Stimulated activated CD8-positive, alpha-beta memory T cell treated with anti-CD3 and anti-CD28 coated beads, Interleukin-4, amount 100 ng/mL, for 24 hours (primary cell): ENCODE measurements at places on chromosomes 3 and 15.
A peak's percentile ranks its signal among the peaks of the same experiment; 100 is the strongest.

- DNase-seq = no peak
Observed at GRCh38 chr3:8482960-8483665, 18.5 kb upstream of the LMCD1 start.

GRCh38 chr15:69668039-69668705 lies 215.6 kb downstream of the RPLP1 start:
- no peak for DNase-seq

GRCh38 chr3:127038466-127038865 lies 55.6 kb downstream of the PLXNA1 start:
- DNase-seq = no peak

GRCh38 chr15:47333734-47334133 lies 383.6 kb upstream of the SEMA6D start:
- no peak for DNase-seq

GRCh38 chr3:54653456-54654195 lies 274.2 kb downstream of the LRTM1 start:
- no peak for DNase-seq

DNA sequence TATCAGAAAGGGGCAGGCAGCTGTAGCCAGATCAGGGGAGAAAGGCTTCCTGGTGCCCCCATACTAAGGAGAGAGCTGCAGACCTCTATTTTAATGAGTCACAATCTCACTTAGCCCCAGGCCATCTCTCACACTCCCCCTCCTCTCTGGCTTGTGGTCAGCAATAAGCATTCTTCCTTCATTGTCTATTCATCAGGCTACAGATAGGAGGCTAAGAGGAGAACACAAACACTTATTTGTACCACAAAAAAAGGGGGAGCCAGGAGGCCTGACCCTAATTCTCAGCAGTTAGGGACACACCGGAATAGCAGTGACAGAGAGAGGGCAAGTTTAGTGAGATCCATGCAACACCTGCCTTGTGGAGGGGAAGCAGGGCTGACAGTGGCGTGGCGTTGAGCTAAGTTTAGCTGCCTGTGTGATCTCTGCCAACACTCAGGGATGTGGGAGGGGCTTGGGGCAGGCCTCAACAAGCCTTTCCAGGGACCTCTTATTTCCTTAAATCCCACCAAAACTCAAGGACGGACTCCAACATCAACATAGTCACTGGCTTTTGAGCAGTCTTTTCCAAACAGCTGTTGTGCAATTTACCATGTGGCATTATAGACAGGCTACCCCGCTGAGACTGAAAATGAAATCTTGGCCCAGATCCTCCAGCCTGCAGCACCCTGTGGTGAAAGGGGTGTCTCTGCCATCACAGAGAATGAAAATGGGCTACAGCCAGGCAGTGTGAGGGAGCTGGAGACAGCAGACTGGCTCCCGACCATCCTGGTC lies 191.9 kb upstream of the TSC22D2 start:
- no peak for DNase-seq

GRCh38 chr3:42247576-42248027 lies 18.4 kb downstream of the CCK start:
- peak; percentile 33 for DNase-seq

DNA sequence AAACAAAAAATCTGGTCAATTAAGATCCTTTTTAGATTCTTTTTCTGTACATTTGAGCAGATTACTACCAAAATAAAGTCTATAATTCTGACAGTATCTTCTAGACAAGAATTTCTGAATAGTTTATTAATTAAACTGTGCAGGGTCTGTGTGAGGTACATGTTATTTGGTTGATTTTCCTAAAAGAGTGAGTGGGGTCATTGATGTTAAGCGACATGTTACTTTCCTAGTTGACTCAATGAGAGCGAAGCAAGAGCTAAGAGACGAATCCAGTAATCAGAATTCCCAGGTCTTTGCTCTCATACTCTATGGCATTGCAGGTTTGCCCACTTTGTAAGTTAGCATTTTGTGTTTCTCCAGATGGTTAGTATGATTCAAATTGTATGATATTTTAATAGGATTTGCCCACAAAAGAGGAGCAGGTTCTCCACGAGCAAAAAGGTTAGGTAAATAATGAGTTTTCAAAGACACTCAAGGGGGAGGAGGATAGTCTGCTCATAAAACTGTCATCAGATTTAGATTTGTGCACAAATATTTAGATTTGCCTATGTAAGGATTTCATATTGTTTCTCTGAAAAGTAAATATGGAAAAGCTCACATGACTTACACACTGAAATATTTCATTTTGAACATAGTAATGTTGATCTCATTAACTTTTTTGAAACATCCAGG lies 217.2 kb upstream of the CGNL1 start:
- no peak for DNase-seq

- DNase-seq = no peak
Observed at GRCh38 chr15:101012326-101013200, 93.4 kb downstream of the LRRK1 start.

- no peak for DNase-seq
Observed at GRCh38 chr3:108175352-108175751, 46.9 kb downstream of the IFT57 start.

DNA sequence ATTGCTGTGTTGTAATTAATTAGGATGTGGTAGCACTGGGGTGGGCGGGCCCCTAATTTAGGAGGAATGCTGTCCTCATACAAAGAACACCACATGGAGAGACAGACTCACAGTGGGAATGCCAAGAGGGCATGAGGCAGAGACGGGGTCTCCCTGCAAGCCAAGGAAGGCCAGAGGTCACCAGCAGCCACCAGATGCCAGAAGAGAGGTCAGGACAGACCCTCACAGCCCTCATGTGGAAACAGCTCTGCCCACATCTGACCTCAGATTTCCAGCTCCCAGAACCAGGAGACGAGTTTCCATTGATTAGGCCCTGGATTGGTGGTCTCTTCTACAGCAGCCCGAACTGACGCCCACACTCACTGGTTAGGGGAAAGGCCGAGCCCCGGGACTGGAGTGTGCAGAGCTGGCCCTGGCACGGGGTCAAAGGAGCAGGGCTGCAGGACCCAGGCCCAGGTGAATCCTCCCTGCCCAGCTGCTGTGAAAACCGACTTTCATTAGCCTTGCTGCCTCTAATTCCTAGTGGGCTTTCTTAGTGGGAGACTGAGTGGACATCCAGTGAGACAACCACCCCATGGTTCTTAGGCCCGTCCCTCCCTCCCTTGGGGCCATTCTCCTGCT lies 43.0 kb upstream of the SLC41A3 start:
- DNase-seq = no peak

- no peak for DNase-seq
Observed at GRCh38 chr3:49788056-49788455, 1.7 kb upstream of the IP6K1 start.

- DNase-seq = peak; percentile 4
Observed at GRCh38 chr3:149352556-149352955, 19.1 kb upstream of the TM4SF18 start.

GRCh38 chr3:43389388-43390254 lies 103.3 kb downstream of the SNRK start:
- DNase-seq = peak; percentile 40

- DNase-seq = no peak
Observed at GRCh38 chr15:29170521-29170920, 99.1 kb downstream of the NSMCE3 start.

- no peak for DNase-seq
Observed at GRCh38 chr15:57969355-57969754, 96.2 kb downstream of the ALDH1A2 start.

- no peak for DNase-seq
Observed at GRCh38 chr15:39139431-39140059, 441.3 kb upstream of the THBS1 start.

DNA sequence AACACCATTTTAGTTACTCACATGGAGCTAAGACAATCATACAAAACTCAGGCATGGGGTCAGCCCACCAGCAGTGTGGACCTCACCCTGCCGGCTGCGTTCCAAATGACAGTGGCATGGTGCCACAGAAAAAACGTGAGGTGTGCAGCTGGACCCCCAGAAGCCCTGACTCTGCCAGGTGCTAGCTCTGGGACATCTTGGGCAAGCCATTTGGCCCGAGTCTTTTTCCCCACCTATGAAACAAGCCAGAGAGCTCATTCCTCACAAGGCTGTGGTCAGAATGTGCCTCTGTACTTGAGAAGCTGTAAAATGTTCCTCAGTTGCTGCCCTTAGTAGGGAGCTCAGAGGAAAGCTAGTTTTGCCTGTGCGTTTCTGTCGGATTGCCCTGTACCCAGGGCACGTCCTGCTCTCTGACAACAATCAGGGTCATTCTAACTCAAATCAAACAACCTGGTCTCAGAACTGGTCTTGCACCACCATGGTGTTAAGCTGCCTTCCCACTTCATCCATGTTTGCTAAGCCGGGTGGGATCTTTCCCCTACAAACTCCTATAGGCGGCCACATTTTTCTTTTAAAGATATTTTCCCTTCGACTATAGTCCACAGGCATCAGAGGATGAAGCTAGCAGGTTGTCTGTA lies 44.9 kb downstream of the LIPC start:
- DNase-seq = no peak

- DNase-seq = no peak
Observed at GRCh38 chr3:123628996-123629746, 44.3 kb upstream of the HACD2 start.

DNA sequence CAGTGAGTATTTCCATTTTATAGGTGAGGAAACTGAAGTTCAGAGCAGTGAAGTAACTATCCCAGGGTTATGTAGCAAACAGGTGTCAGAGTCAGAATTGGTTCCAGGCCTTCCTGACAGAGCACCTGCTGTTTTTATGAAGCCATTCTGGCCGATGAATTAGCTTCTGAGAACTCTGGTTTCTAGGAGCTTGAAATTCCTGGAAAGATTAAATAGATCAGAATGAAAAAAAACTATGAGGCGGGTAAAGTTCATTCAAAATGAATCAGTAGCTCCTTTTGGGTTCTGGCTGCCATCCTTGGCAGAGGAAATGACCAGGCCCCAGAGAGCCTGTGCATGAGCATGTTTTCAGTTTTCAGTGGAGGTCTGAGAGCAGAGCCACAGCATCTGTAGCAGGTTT lies 59.3 kb upstream of the CFAP161 start:
- DNase-seq = no peak

DNA sequence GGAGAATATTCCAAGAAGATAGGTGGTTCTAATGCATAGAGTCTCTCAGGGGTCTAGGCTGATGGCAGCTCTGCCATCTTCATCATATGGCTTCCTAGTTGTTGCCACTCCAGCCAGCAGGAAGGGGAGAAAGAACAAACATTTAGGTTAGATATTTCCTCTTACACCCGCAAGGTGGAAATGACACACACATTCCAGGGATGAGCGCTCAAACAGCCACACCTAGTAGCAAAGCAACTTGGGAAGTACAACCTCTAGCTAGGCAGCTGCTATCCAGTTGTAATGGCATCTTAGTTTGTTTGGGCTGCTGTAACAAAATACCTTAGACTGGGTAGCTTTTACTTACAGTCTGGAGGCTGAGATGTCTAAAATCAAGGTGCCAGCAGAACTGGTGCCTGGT lies 51.9 kb upstream of the ADAMTSL3 start:
- no peak for DNase-seq

- DNase-seq = no peak
Observed at GRCh38 chr3:77606372-77606771, 566.5 kb downstream of the ROBO2 start.

DNA sequence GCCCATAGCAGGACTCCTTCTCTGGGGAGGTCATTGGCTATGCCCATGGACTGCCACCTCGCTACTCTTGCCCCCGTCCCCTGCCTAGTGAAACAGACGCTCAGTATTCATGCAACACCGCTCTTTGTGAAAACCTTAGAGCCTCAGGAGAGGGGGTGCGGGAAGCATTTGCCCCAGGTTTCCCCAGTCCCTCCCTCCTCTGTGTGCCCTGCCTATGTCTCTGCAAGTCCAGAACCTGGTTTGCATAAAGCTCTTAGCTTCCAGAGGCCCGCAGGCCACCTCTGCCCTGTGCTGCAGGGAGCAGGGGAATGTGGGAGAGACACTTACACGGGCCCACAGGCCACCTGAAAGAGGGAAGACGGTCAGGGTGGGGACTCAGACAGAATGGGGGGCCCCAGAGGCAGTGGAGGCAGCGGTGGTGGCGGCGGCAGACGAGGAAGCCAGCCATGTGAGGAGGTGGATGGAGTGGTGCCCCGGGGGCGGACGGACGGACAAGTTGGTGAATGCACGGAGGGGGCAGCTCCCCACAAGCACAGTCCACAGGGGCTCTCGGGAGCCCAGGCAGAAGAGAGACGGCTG lies 33.8 kb upstream of the CTSH start:
- DNase-seq = no peak

DNA sequence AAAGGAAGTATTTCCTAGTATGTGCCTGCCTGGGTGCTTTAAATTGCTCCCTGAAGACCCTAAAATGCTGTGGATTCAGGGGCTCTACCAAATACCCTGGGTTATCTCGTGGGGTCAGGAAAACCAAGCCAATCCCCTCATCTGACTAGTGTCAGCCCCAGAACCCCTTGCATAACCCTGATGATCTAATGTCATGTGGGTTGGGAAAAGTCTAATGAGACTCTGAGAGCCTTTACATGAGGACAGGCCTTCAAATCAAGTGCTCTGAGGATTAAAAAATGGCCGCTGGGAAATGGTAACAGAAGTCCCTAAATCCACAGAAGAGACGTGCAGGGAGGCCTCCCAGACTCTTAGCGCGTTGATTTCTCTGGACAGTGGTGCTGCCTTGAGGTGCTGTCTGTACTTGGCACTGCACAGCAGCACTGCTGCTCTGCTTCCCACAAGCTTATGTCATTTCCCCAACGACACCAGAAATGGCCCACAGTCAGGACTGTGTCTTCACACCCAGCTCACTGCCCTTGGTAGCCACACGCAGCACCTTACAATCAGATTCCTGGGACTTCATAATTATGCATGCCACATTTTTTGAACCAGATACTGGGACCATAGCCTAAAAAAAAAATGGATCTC lies 16.6 kb downstream of the EIF4E3 start:
- no peak for DNase-seq

GRCh38 chr3:44030285-44030684 lies 211.4 kb upstream of the TOPAZ1 start:
- DNase-seq = no peak

DNA sequence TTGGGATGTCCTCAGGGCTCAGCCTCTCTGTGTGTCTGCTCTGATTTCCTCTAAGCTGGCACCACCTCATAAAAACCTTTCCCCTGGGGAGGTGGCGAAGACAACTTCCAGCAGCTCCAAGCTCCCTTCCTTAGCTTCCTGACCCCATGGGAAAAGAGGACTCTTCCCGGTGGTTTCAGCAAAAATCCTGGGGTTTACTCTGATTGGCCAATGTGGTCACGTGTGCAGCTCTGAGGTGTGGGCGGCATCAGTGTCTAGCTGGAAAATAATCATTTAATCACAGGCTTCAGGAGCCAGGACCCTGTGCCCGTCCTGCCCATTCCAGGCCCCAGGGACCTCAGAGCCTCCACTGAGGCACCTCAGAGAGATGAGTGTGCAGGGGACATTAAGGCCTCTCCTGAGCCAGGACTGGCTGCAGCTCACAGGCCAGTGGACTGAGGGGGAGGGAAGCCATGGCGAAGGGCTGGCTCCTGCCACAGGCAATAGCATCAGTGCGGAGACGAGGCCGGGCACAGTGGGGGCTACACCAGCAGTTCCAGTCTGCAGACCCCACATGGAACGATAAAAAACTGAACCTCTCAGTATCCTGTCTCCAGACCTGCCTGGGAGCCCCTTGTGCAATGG lies 104.1 kb downstream of the TPRA1 start:
- DNase-seq = no peak

GRCh38 chr3:121707531-121708273 lies 41.8 kb downstream of the GOLGB1 start:
- no peak for DNase-seq
